ENCODE measurements at places on chromosomes 7 and 10.

GRCh38 chr7:157926521-157927150, 589.8 kb downstream of the DNAJB6 start:
- no peak overlapping the region for H3K4me3 ChIP-seq
- DNase-seq, result no peak
- H3K36me3 ChIP-seq, result no peaks in the 10 kb centered on the region
- no peaks in the 10 kb centered on the region for H3K4me1 ChIP-seq

DNA sequence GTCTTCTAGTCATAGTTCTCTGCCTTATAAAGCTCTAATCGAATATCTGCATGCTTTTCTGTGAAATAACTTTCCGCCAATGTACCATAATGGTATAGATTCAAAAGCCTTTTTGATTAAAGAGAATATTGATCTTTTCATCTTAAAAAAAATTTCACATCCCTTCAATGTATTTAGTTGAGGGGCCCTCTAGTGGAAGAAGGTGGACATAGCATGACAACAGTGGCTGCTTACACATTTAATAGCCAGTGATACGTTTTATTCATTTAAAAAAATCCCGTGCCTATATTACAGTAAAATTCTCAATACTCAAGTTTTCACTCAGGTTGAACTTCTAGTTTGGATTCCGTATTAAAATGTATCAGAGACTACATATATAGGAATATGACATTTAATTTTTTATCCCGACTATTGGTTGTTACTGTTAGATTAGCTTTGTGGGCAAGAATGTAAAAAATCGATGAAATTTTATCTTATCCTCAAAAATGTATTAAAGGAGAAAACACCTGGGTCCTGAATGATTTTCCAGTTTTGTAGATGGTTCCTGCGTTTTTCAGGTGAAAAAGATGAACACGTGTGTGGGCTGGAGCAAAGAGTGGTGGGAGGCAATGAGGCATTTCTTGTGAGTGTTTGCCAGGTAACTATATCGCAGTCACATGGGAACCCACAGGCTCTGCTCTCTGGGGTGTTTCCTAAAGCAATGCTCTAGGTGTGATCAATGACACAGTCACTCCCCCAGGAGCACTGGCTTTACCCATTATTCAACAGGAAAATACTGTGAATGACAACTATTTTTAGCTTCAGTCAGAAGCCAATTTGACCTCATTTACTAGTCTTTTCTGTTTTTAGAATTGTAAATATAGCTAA, 24.1 kb upstream of the PNLIP start:
- no peaks in the 10 kb centered on the region for H3K27me3 ChIP-seq
- no peak overlapping the region for H3K4me3 ChIP-seq
- H3K27ac ChIP-seq, result no peak overlapping the region
- no peaks in the 10 kb centered on the region for H3K4me1 ChIP-seq
- H3K36me3 ChIP-seq, result no peaks in the 10 kb centered on the region

DNA sequence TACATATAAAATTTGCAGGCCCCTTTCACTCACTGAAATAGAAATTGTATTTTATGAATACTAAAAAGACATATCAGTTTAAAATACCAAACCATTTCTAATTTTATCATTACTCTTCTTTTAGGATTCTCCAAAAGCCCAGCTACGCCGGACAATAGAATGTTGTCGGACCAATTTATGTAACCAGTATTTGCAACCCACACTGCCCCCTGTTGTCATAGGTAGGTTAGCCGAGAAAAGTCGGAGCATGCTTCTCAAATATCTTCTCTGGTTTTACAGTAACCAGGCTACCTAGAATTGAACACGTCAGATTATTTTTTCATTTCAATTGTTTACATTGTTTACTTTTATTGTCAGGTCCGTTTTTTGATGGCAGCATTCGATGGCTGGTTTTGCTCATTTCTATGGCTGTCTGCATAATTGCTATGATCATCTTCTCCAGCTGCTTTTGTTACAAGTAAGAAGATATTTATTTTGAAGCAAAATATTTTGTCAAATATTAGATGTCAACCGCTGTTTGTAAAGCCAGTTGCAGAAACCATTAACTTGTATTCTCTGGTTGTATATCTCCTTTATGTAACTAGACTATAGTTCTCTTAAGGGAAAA, 57.6 kb downstream of the MMRN2 start:
- no peaks in the 10 kb centered on the region for H3K36me3 ChIP-seq
- no peaks in the 10 kb centered on the region for H3K4me1 ChIP-seq
- DNase-seq, result peak; percentile 58
- H3K4me3 ChIP-seq, result no peak overlapping the region
- H3K27me3 ChIP-seq, result no peaks in the 10 kb centered on the region
- H3K27ac ChIP-seq, result no peak overlapping the region

DNA sequence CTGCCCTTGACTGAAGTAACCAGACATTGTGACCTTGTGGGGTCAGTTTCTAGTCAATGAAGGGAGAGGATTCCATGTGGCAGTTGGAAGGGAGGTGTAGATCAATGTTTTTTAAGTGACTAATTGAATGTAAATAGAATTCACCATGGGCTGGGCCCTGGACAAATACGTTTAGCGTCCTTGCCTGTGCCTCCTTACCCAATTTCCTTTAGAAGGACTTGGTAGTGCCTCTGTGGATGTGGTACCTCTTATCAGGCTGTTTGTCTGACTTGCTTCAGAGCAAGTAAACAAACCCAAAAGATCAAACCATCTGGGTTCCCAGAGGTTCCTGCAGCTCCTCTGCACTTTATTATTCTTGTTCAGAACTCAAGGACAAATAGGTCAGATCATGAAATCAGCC, 4.3 kb upstream of the KAT6B start:
- no peaks in the 10 kb centered on the region for H3K27me3 ChIP-seq
- H3K27ac ChIP-seq, result no peak overlapping the region
- DNase-seq, result no peak

DNA sequence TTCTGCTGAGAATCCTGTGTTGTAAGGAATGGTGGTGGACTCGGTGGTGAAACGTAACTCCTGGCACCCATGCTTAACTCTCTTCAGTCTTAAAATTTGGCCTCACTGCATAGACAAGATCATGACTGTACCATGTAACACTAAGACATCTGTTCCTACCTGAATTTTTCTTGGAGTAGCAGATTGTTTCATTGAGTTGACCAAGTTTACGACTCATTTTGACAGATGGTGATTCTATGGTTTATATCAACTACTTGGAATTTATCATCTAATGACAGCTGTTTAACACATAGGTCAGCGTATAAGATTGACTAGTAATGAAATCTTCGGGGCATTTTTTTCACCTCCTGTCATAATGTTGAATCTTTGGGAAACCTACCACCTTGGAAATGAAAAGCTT, 184.2 kb downstream of the CELF2 start:
- H3K27ac ChIP-seq, result no peak overlapping the region
- no peak for DNase-seq
- H3K4me3 ChIP-seq, result no peak overlapping the region
- H3K27me3 ChIP-seq, result peaks cover 35% of the 10 kb centered on the region
- H3K4me1 ChIP-seq, result no peaks in the 10 kb centered on the region
- no peaks in the 10 kb centered on the region for H3K36me3 ChIP-seq

DNA sequence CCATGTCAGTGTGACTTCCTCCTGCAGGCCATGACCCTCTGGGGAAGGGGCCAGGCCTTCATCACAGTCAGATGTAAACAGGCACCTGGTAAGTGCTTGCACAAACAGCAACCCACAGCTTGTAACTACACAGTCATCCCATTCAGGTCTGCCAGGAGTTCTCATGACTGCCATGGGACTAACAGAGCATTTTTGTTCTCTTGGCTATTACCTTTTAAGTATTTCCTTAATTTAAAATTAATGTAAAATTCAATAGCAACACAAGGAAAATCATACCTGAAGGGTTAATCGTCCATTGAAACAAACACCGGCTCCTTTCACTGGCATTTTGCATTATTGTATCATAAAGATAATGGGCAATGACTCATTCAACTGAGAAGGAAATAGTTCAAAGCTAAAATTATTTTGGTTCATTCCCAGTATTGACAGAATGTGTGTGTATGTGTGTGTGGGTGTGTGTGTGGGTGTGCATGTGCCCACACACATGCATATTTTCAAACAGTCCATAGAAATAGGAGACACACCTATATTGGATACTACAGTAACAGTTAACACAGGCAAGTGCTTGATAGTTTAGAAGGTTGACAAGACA, 307.9 kb downstream of the WDR11 start:
- H3K27ac ChIP-seq, result no peak overlapping the region
- H3K27me3 ChIP-seq, result no peaks in the 10 kb centered on the region
- peaks cover 13% of the 10 kb centered on the region for H3K36me3 ChIP-seq
- DNase-seq, result peak; percentile 82

DNA sequence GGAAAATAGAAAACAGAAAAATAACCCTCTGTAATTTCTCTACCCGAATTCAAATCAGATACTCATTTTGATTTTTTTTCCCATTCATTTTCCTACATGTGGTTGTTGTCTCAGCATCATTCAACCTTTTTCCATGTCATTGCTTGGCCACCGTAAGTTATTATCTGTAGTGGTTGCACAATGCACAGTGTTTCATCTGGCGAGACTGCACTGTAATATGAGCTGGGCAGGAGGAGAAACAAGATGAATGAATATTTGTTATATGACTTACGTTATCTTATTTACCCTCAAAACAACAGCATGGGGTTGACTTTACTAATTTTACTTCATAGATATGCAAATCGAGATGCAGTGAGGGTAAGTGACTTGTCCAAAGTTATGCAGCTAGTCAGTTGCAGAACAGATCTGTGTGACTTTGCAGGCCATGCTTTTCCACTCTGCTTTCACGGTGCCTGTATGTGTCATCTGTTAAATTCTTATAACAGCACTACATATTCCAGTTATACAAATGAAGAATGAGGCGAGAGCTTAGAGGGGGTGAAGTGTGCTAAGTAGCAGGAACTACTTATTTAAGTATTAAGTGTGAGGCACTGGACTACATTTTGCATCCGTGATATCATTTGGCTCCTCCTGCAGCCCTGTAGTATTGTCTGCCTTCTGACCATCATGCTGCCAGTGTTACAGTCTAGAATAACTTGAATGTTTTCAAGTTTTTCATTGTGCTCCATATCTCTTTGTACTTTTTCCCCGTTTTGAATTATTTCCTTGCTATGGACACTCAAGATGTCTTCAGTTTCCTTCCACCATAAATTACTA, 56.7 kb downstream of the ZMYND11 start:
- no peaks in the 10 kb centered on the region for H3K4me1 ChIP-seq
- no peaks in the 10 kb centered on the region for H3K27me3 ChIP-seq
- H3K27ac ChIP-seq, result no peak overlapping the region
- H3K4me3 ChIP-seq, result no peak overlapping the region
- peaks cover 5% of the 10 kb centered on the region for H3K36me3 ChIP-seq
- DNase-seq, result no peak

- DNase-seq, result no peak
- no peaks in the 10 kb centered on the region for H3K4me1 ChIP-seq
- peaks cover 5% of the 10 kb centered on the region for H3K36me3 ChIP-seq
- H3K27me3 ChIP-seq, result no peaks in the 10 kb centered on the region
- H3K4me3 ChIP-seq, result no peak overlapping the region
Observed at GRCh38 chr7:152383341-152384234, 52.2 kb downstream of the KMT2C start.

DNA sequence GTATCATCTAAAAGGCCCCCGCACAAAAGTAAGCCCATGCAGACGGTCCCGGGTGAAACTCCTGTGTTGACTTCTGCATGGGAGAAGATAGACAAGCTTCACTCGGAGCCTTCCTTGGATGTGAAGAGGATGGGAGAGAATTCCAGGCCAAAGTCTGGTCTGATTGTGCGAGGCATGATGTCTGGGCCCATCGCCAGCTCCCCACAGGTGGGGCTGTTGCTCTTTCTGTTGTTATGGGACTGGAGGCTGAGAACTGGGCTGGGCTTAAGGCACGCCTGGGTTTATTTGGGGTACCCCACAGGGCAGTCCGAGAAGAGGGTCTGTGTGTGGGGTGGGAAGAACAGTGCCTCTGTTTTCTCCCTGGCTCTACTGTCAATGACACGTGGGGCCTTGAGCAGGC, 14.6 kb downstream of the MINDY4 start:
- H3K27me3 ChIP-seq, result no peaks in the 10 kb centered on the region
- no peak for DNase-seq
- H3K36me3 ChIP-seq, result peaks cover 5% of the 10 kb centered on the region
- no peak overlapping the region for H3K27ac ChIP-seq

Data from Calu3 (cell line).